ENCODE measurements at places on chromosomes 12 and 14. TPM values are rescaled to one million over a fixed set of nuclear protein-coding genes. Genes with fewer than 3 reads are reported as not detected.
A peak's percentile ranks its signal among the peaks of the same experiment; 100 is the strongest.

- no peak for DNase-seq
These were observed 45.8 kb downstream of the SVOP start for GRCh38 chr12:108975024-108975593.

GRCh38 chr12:2248901-2249381 lies 196.2 kb downstream of the CACNA1C start:
- DNase-seq = no peak

DNA sequence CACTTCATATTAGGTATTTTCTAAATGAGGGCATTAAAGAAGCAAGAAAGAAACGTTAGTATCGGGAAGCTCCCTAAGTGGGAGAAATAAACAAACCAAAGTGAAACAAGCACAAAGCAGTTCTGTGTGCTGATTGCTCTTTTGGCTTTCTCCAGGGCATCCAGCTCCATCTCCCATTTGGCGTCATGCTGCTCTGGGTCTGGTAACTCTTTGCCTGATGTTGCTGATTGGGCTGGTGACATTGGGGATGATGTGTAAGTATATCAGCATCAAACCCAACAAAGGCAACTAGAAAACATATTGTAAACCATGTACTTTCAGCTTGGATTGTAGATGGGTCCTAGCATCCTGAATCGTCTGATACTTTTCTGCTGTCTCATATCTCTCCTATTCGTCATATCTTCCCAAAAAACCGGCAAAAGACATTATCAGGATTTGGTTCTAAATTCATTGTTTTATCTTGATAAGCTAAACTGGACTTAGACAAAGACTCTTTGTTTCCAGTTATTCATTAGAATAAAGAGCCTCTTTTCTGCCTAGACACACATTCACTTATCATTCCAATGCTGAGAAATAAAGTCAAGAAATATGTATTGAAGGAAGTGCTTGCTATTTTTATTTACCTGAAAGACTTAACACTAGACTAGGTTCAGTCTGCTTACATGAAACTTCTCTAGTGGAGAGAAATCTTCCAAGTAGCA lies 2.4 kb downstream of the CLEC12B start:
- no peak for DNase-seq

- DNase-seq = no peak
These were observed 313.3 kb downstream of the MED13L start for GRCh38 chr12:115964214-115964613.

GRCh38 chr12:112179916-112180315 lies 54.6 kb downstream of the TRAFD1 start:
- no peak for DNase-seq

DNA sequence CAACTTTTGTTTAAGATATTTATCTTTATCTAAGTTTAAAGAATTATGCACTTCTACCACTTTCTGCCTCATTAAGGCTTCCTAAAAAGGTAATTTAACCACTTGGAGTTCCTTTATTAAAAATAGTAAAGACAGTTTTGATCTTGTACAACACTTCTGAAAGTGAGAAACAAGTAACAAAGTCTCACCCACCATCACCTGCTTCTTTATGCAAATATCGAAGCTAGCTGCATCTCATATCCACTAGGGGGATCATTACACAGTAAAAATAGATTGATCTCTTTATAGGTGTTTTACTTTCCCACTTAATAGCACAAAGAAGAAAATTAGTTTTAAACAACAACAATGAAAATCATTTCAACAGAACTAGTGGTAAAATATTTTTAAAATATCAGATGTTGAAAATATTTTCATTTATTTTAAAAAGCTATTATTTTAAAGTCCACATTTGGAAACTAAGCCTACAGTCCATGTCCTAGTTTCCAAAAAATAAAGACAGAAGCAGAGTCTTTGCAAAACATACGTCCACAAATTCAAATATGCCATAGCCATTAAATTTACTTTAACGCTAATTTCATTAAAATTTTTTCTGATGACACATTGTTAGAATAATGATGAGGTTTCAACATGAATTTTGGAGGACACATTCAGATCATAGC lies 160.0 kb upstream of the SOX5 start:
- DNase-seq = peak; percentile 10

- DNase-seq = peak; percentile 49
These were observed 30.3 kb downstream of the DMAC2L start for GRCh38 chr14:50342221-50343078.

DNA sequence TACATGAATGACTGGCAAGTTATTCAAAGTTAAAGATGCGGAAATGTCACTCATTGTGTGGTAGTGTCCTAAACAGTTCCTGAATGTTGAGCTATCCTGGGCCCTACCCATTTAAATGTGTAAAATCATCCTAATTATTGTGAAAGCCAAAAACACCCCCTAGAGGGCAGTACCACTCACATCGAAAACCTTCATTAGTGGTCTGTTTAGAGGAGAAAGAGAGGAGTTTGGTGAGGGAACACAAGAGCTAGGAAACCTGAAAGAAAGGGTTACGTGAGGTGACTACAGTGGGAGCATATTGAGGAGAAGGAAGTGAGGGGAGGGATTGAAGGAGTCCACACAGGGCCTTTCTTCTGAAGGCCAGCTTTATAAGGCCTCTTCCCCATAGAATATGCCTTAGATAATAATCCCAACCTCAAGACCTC lies 2.5 kb upstream of the TEP1 start:
- peak; percentile 69 for DNase-seq

GRCh38 chr12:12365446-12365802 lies 8.5 kb downstream of the BORCS5 start:
- DNase-seq = no peak

The CD163L1 gene
- total RNA-seq = 0.70 TPM

The TMEM260 gene
- total RNA-seq = 19.0 TPM

The SIX4 gene
- total RNA-seq = 7.5 TPM

The RD3L gene
- not detected for total RNA-seq

The CALCOCO1 gene
- total RNA-seq = 64.4 TPM

The CCDC175 gene
- 0.34 TPM for total RNA-seq

The LRCOL1 gene
- not detected for total RNA-seq

The P2RX2 gene
- not detected for total RNA-seq

The PTHLH gene
- 1.6 TPM for total RNA-seq

The PSMA6 gene
- 112 TPM for total RNA-seq
